Stimulated activated CD8-positive, alpha-beta memory T cell treated with anti-CD3 and anti-CD28 coated beads, Interleukin-7, amount 100 ng/mL, for 24 hours (primary cell): ENCODE measurements at places on chromosomes 12 and 14.

GRCh38 chr14:29311983-29312382, 545.4 kb downstream of the FOXG1 start:
- DNase-seq: no peak

DNA sequence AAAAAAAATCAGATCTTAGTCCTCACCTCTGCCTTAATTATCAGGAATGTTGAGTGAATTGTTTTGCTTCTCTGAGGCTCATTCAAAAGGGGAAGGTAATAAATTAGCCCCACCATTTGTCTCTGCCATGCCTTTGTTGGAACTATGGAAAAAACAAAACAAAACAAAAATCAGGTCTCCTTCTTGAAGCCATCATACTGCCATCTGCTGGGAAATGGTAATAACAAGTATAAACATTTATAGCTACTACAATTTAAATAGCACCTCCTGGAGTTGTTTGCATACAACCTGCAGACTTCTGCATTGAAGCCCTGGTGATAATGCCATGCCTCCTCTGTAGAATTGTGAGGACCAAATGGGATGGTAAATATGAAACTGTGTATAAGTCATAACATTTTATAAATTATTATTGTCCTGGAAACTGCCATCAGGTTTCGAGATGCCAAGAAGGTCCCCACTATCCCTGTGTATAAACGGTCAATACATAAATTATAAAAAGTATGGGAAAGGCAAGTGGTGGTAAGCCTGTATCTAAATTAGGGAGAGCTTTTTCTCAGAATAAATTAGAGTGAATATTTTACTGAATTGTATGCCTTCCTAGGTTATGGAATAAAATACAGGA, 87.2 kb upstream of the FGD4 start:
- no peak for DNase-seq

DNA sequence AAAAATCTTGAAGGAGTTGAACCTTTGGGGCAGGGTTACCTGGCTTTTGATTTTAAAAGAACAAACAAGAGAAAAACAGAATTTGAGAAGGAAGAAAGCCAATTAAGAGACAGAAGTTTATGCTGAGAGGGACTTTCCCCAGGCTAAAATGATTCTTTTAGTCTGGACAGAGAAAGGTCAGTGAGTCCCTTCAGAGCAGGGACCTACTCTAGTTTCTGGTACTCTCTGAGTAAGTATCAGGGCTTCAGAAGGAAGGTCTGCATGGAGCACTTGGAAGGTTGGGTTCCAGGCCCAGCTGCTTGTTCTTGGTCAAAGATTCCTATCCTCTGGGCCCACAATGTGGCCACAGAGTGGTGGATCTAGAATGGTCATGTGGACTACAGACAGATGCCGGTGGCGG, 59.6 kb downstream of the KLRG1 start:
- no peak for DNase-seq

DNA sequence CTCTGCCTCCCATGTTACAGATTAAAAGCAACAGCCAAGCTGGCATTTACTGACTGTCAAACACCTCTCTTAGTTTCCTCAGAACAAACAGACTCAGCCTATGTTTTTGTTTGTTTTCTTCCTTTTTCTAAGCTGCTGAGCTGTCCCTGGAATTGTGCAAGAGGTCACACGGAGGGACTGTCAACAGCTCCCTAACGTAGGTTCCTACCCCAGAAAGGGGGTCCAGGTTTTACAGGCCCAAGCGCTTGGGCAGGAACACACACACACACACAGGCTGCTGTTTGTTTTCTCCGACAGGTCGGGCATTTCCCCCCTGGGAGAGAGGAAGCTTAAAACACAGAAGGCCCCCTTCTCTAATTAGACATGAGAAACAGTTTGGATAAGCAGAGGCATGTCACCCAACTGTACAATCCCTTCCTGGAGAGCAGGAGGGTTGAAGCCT, 739.6 kb upstream of the TBX3 start:
- no peak for DNase-seq

- DNase-seq: no peak
Measured at GRCh38 chr14:100864960-100865681, 38.4 kb downstream of the RTL1 start.

DNA sequence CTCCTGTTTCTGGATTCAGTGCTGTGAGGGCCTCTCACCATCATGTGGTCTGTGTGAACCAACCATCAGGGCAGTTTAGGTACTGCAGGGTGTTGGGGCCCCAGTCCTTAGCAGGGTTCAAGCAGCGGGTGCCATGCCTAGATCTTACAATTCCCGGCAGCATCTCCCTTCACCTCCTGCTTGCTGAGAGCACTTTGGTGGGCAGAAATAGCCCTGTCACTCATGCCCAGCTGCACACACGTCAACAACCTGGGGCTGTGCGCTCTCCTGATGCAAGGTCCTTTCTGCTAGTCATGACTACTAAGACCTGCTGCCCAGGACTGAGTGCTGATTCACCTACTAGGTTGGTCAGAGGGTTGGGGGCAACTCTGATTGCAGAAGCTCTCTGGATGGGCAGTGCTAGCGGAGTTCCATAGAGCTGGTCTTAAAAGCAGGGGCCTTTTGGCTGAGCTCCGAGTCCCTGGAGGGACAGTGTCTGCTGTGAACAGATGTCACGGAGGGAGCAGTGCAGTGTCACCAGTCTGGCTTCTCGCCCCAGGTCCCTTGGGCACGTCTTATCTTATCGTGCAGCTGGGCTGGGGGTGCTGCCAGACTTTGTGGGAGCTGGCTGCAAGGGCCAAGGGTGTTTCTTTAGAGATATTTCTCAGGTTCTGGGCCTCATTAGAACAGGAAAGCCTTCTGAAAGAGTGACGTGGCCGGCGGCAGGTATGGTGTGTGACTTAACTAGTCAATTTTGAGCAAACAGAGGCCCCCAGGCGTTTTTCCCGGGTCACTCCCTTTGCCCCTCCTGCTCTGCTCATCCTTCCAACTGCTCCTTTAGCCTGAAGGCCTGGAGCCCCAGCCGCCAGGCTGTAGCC, 71.8 kb downstream of the NINJ2 start:
- DNase-seq: no peak

- DNase-seq: no peak
Measured at GRCh38 chr12:52204095-52204930, 12.5 kb upstream of the KRT80 start.

DNA sequence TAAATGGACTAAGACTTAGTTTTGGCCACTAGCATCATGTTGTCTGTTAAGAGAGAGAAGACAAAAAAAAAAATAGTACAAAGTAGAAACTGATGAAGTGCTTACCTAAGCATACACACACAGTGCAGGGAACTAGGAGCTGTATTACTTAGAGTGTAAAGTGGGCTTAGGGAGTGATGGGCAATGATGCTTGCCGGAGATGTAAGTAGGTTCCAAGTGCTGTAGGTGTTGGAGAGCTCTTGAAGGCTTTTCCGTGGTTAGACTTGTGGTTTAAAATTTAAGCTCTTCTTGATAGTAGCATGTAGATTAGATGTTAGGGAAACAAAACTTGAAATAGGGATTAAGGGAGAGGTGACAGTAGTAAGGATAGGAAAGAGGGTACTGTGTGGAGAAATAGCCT, 34.7 kb downstream of the MIA2 start:
- DNase-seq: no peak

- no peak for DNase-seq
Measured at GRCh38 chr12:44019118-44019517, 183.2 kb downstream of the TMEM117 start.

- DNase-seq: no peak
Measured at GRCh38 chr12:87413784-87414183, 615.4 kb downstream of the C12orf50 start.

GRCh38 chr12:1896964-1897363, 21.5 kb downstream of the CACNA2D4 start:
- DNase-seq: no peak

- peak; percentile 66 for DNase-seq
Measured at GRCh38 chr12:100154474-100155247, 12.0 kb upstream of the BLTP3B start.

GRCh38 chr14:76638841-76639240, 122.4 kb upstream of the VASH1 start:
- DNase-seq: no peak

- DNase-seq: no peak
Measured at GRCh38 chr12:15928346-15928745, 17.2 kb downstream of the DERA start.

DNA sequence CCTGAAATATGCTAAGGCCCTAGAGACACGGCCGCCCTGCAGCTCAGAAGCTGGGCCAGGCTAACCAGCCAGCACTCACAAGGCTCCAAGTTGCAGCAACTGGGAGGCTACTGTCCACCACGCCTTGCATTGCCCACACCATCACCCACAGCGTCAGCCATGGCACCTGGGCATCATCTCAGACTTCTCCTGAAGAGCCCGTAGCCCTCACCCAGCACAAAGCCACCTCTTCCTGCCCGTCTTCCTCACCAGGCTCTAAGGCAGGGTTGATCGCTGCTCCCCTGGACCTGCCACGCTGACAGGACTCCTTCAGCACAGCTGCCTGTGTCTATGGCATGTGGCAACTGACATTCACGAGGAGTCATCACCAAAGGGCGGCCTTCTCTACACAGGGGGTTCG, 38.1 kb downstream of the CDC42BPB start:
- DNase-seq: no peak

- no peak for DNase-seq
Measured at GRCh38 chr14:86646696-86647690, 1117.0 kb downstream of the FLRT2 start.

GRCh38 chr14:73477618-73478266, 13.0 kb upstream of the RIOX1 start:
- no peak for DNase-seq

- no peak for DNase-seq
Measured at GRCh38 chr12:26317942-26318575, 122.7 kb downstream of the SSPN start.

- DNase-seq: no peak
Measured at GRCh38 chr12:95990136-95990535, 6.0 kb downstream of the HAL start.

- no peak for DNase-seq
Measured at GRCh38 chr14:44700184-44700583, 193.1 kb upstream of the FSCB start.

DNA sequence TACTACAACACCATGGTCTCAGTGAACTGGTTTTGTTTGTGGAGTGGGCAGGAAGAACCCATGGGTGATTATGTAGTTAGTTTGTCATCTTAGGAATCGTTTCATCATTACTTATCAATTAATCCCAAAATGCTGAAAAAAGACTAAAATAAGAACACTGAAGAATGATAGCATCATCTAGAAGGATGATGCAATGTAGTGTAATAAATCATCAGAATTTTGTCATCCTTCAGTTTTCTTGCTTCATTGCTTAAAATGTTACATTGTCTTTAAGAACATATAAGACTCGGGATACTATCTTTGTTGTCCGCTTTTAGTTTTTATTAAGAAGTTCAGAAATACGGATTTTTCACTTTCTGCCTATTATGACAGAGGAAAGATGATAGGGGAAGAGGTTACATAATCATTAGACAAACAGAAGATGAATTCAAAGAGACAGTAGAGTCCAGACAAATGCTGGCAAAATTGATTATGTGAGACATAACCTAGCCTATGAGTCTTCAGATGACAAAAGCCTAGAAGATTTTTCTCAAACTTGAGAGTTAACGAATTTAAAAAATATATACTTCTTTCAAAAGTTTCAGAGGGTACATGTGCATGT, 10.8 kb upstream of the SMOC1 start:
- DNase-seq: no peak

DNA sequence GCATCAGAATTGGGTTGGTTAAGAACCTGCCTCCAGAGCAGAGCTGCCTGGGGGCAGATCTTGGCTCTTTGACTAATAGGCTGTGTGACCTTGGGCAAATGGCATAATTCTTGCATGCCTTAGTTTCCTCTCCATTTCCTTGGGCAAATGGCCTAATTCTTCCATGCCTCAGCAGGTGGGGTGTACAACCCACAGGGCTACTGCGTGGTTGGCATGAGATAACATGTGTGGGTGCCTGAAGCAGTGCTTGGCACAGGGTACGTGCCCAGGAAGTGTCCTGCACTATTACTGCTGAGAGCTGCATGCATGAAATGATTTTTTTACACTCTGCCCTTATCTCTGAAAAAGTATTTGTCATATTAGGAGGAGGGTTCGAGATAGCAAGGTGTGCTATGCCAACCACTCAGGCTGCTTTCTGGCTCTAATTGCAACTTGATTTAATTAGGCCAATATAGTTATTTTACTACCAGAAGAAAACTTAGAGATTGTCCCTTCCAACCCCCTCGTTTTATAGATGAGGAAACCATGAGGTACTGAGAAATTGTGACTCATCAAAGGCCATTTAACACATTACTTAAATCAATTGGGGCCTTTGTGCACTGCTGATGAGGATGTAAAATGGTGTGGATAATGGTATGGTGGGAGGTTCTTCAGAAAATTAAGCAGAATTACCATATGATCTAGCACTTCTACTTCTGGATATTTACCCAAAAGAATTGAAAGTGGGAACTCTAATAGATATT, 161.6 kb upstream of the HIF1A start:
- no peak for DNase-seq

DNA sequence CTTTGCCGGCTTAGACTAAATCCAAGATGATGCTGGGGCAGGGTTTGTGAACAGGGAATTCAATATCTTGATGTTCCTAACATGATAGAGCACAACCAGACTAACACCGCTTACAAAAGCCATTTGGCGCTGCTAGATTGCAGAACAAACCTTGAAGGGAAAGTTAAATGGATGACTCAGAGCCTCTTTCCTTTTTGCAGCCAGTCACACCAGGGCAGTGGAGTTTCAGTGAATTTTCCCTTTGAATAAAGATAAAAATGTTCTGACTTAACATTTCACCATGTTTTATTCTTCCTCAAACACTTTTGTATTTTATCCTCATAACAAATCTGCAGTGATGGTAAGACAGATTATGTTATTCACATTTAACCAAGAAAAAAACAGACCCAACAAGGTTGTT, 47.3 kb downstream of the PDE6H start:
- no peak for DNase-seq

DNA sequence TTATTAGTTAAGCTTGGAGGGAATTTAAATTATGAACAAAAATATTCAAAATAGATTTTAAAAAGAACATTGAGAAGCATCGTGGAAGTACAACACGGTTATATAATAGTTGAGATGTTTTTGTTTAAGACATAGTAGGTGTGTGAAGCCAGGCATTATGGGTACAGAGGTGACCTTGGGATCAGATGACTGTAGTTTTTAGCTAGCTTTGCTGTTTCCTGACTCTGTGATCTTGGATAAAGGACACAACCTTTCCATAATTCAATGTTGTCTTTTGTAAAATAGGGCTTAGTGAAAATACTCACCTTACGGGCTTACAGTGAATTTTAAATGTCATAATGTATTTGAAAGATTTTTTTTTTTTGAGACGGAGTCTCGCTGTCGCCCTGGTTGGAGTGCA, 239.7 kb downstream of the SLC2A13 start:
- DNase-seq: no peak

- DNase-seq: no peak
Measured at GRCh38 chr14:99075061-99075460, 196.9 kb downstream of the BCL11B start.

- DNase-seq: no peak
Measured at GRCh38 chr12:77166696-77167095, 101.3 kb upstream of the E2F7 start.

DNA sequence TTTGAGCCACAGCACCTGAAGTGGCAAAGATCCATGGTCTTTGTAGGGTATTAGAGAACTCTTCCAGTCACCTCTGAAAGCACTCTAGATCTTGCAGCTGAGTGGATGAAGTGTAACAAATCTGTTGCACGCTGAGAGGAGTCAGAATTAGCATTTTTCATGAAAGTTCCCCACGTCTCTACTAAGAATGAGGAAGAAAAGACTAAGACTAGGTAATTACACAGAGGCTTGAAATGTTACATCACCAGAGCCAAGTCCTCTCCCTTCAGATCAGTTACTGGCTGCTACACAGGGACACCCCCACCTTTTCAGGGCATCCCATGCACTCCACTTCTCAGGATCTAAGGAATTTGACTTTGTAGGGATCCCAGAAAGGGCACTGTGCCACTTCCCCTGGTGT, 98.6 kb upstream of the FKBP4 start:
- no peak for DNase-seq
